CD4-positive, alpha-beta T cell treated with Interleukin-17A for 4 hours (primary cell): ENCODE measurements at places on chromosomes 6 and 20.

GRCh38 chr6:111758608-111759329 lies 114.5 kb downstream of the FYN start:
- peak; percentile 52 for DNase-seq

GRCh38 chr6:157884756-157885155 lies 61.7 kb downstream of the SNX9 start:
- no peak for DNase-seq

DNA sequence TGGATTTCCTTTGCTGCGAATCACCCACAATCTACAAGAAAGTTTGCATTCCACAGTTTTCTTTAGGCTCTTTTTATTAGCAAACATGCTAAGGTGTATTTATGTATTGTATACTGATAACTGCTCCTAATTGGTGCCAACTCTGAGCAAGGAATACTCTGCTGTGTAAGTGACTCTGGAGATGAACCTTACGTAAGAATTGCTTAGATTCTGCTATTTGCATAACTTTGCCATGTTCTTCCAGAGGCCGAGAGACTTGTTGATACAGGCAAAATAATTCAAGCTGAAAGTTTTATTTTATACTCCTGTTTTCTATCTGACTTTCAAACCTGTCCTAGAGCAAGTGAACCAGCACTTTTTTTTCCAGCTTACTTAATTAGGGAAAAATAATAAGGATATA lies 461.3 kb downstream of the GJA1 start:
- DNase-seq: no peak

- no peak for DNase-seq
These were observed 16.1 kb upstream of the THBD start for GRCh38 chr20:23065266-23066201.

GRCh38 chr6:119339941-119340456 lies 9.6 kb downstream of the MAN1A1 start:
- no peak for DNase-seq

- peak; percentile 70 for DNase-seq
These were observed 58.7 kb downstream of the VAPB start for GRCh38 chr20:58447511-58448391.

GRCh38 chr6:106182455-106182854 lies 96.3 kb downstream of the PRDM1 start:
- no peak for DNase-seq

DNA sequence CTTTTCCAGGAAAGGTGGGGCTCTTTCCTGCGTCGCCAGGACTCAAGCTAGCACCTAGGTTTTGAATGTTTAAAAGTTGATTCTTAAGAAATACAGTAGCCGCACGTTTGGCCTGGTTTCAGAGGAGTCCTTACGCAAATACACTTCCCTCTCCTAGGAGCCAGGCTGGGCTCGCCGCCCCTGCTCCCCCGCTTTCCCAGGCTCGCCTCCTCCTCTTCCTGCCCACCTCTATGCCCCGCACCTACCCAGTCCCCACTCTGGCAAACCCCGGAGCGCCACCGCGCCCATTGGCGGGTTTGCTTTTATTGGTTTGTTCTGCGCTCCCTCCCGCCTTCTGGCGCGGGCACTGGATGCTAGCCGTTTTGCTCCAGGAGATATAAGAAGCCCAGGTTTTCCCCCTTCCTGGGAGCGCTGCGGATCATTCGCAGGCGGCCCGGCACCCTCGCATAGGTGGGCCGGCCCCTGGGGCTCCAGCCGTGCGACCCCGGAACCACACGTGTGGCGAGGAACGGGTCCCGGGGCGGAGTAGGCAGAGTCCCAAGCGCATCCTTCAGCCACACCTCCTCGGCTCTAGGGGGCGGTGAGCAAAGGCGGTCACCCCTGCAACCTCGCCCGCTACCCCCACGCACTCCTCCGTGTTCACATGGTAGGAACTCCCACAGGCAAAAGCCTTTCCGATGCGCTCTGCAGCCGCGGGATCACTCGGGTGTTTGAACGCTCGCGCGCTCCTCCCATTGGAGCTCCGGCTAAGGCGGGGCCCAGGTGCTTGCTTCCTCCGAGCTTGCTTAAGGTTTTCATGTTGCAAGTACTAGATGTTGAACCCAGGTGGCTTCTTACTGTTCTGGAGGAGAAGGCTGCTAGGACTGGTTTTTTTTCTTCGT lies 119.0 kb downstream of the RTN4IP1 start:
- DNase-seq: peak; percentile 80

- DNase-seq: no peak
These were observed 31.8 kb downstream of the RNF146 start for GRCh38 chr6:127298475-127298874.

- no peak for DNase-seq
These were observed 21.6 kb downstream of the STX7 start for GRCh38 chr6:132491303-132491702.

DNA sequence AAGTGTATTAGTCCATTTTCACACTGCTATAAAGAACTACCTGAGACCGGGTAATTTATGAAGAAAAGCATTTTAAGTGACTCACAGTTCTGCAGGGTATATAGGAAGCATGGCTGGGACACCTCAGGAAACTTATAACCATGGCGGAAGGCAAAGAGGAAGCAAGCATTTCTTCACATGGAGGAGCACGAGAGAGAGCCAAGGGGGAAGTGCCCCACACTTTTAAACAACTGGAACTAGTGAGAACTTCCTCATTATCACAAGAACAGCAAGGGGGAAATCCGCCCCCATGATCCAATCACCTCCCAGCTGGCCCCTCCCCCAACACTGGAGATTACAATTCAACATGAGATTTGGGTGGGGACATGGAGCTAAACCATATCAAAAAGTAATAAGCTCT lies 28.3 kb upstream of the B3GAT2 start:
- DNase-seq: no peak

- DNase-seq: no peak
These were observed 684.9 kb upstream of the MAP3K7 start for GRCh38 chr6:91271807-91272206.

DNA sequence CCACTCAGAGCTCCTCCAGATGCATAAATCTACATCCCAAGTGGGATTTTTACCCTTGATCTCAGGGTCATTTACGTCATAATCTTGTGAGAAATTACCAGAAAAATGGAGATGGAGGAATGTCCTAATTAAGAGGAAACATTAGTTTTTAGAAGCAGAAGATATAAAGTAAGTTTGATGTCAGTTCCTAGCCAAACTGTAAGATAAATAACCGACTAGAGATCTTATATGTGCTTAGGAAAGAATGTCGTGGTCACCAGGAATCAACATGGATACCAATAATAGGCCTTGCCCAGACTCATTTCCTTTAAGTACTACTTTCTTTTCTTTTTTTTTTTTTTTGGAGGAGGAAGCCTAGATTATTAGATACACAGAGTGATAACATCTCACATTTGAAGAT lies 186.9 kb downstream of the UTRN start:
- DNase-seq: no peak

DNA sequence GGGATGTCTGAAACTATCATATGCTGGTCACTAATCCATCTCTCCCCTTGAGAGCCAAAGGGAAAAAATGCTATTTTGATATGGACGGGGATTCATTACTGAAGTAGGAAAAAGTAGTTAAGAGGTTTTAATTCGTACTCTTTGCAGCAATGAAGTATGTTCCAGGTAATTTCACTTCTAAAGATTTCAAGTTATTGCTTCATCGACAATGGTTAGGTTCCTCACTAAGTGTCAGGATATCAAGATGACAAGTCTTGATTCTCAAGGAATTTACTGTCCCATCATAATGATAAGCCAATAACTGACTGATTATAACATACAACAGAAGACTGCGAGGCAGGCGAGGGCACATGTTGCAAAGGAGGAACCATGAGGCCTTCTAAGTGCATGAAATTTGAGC lies 57.0 kb downstream of the GMDS start:
- no peak for DNase-seq

- DNase-seq: no peak
These were observed 61.7 kb upstream of the SGK1 start for GRCh38 chr6:134379599-134379998.

DNA sequence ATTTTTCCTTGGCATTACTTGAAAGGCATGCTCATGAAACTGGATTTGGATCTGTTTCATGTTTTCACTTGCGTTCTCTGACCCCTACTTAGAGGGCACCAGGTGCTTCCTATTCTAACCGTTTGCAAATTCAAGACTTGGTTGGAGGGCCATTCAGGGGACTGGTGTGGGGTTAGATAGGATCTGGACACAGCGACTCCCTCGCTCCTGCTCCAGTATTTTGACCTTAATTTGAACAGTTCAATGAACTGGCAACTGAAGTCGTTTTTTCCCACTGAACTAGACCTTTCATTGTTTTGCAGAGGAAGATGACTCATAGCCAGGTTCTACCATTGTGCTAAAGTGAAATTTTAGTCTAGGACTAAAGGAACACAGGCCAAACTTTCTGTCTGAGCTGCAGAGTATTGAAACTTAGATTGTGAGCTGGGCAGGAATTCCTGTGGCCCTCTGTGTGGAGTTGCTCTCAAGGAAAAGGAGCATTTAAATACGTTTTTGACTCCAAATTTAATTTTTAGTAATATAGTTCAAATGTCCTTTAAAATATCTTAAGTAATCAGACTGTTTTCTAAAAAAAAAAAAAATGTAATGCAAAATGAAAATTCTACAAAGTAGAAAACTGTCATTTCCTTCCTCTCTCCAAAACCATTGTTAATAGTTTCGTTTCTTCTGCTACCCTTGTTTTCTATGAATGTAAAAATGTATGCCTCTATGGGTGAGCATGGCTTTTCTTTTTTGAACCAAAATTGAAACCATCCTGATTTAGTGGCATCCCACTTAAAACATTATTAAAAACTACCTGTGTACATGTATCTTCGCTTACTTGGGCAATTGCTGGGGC lies 64.8 kb downstream of the UTRN start:
- peak; percentile 20 for DNase-seq

DNA sequence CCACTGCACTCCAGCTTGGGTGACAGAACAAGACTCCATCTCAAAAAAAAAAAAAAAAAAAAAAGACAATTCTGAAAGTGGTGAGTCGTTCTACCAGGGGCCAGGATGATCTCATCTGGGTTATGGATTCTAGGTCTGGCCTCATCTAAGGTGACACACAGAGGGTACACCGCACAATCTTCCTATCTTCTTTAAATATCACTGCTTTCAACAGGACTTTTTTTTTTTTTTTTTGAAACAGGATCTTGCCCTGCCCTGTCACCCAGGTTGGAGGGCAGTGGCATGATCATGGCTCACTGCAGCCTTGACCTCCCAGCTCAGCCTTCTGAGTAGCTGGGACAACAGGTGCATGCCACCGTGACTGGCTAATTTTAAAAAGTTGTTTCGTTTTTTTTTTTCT lies 67.7 kb downstream of the SLC16A10 start:
- DNase-seq: peak; percentile 3

GRCh38 chr6:14231501-14232280 lies 114.1 kb downstream of the CD83 start:
- no peak for DNase-seq

DNA sequence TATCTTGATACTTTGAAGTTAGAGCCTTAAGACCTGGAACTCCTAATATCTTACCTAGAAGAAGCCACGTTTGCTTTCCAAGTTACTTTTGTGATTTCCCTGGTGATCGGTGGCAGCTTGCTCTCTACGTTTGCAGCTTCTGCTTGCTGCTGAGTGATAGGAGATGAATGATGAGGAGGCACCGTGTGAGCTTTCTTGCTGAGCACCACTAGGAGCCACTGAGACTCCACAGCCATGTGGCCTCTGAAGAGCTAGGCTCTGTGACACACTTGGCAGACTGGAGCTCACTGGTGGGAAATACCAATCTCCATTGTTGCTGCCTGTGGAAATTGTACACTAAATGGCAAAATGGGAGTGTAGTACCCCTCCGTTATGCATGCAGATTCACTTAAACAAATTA lies 161.8 kb downstream of the IBTK start:
- DNase-seq: no peak

- DNase-seq: no peak
These were observed at the start of gene FAXC for GRCh38 chr6:99349171-99350141. TSS of gene FAXC (minus strand) at chr6:99349674. CDS start at chr6:99349372, 302 bp downstream.

DNA sequence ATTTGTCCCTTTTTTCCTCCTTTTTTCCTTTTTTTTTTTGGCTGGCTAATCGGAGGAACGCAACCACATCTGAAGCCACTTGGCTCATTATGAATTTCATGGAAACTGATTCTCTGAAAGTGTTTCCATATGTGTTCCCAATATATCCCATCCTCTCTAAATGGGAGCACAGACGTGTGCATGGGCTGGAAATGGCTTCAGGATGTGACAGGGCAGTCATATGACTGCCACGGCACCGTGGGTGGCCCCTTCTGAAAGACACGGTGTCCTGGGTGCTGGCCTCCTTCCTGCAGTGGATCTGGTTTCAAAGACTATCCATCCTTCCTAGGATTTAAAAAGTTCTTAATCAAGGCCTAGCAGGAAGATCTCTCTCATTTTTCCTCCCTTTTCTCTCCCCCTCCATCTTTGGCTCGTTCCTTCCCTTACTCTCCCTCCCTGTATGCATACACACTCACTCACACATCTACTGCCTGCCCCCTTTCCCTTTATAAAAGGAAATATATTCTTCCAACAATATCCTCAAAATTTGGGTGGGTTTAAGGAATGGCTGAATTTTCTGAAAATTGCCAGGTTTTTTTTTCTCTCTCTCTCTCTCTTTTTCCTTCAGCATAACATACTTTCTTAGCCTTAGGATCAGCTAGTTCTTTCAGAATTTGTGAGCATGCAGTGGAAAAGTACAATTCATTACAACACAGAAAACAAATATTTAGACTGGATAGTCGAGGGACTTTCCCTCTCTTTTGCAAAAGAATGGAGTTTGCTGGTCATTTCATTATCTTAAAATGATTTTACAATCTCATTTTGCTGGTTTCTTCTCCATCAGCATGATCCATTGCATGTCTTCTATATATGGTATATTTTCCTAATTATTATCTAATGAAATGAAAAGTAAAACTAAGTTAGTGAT lies 161.2 kb upstream of the SUPT3H start:
- DNase-seq: no peak

DNA sequence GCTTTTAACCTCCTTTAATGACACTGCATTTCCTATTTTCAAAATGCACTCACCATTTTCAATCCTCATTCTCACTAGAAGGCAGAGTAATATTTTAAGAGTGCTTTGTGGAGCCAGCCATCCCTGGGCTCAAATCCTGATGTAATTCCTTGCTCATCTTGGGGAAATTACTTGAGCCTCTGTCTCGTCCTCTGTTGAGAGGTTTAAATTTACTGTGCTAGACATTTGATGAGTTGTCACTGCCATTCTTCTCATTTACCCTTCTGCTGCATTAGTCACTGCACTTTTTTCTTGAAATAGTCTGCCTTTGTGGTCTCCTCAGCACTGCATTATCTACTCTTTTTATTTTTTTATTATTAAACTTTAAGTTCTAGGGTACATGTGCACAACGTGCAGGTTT lies 150.0 kb upstream of the HDDC2 start:
- DNase-seq: no peak
